ENCODE measurements at places on chromosomes 2 and 18.

DNA sequence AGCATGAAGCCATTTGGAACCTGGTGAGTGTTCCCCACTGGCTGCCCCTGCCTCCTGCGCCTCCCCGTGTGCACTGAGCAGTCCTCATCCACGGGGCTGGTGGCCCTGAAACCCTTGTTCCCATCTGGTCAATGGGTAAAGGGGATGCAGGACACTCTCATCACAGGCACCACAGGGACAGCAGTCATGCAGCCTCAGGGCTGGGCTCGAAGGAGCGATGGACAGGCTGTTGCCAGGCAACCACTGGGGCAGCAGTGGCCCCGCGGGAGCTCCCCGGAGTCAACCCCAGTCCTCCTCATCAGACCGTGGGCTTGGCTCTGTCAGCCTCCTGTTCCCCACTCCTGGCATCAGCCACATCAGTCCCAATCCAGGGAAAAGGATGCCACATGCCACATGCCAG, 509.5 kb downstream of the EIPR1 start:
- no peak for DNase-seq
- H3K4me3 ChIP-seq: no peak overlapping the region
- no peaks in the 10 kb centered on the region for H3K27me3 ChIP-seq
- no peak overlapping the region for H3K27ac ChIP-seq
- no peaks in the 10 kb centered on the region for H3K4me1 ChIP-seq
- H3K36me3 ChIP-seq: no peaks in the 10 kb centered on the region

DNA sequence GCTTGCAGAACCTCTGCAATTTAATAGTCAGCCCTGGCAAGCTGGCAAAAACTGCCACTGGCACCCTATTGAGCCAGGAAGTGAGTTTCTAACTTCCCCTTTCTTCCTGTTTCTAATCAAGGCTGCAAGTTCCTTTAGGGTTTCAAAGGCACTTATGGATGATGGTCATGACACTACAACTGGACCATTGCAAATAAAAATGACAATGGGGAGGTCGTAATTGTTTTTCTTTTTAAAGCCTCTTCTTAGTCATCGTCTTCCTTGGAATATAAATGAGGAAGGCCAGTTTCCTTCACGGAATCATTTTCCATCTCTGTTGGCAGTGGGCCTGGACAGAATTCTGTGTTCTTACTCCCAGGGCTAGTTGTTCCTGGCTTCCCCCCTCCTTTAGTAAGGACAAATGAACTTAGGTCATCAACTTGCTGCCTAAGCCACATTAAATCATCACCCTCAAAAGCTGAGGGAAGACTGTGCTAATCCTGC, 35.8 kb downstream of the SH3RF3 start:
- peaks cover 8% of the 10 kb centered on the region for H3K4me1 ChIP-seq
- H3K27me3 ChIP-seq: no peaks in the 10 kb centered on the region
- H3K36me3 ChIP-seq: no peaks in the 10 kb centered on the region
- DNase-seq: peak; percentile 71
- H3K4me3 ChIP-seq: no peak overlapping the region

DNA sequence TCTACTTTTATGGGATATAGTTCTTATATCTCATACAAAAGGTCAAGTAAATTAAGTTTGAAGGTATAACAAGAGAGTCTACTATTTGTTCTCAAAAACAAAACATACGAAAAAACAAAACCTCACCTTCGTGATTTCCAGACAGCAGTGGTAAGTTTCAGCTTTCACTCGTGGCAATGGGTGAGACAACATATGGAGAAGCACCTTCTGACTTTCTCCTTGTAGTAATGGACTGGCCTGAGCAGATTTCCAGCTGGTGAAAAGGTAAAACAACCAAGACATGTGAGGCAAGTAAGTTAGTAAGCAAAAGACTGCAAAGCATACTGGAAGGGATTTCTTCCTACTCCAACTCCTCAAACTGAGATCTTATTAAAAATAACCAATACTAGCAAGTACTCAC, 39.6 kb downstream of the RTTN start:
- no peaks in the 10 kb centered on the region for H3K4me1 ChIP-seq
- no peak overlapping the region for H3K27ac ChIP-seq
- no peaks in the 10 kb centered on the region for H3K27me3 ChIP-seq

- peaks cover 2% of the 10 kb centered on the region for H3K36me3 ChIP-seq
- DNase-seq: no peak
- no peaks in the 10 kb centered on the region for H3K4me1 ChIP-seq
- H3K27ac ChIP-seq: no peak overlapping the region
- no peak overlapping the region for H3K4me3 ChIP-seq
These were observed 57.8 kb downstream of the AFTPH start for GRCh38 chr2:64581777-64582539.

GRCh38 chr2:215876139-215876936, 137.0 kb downstream of the MREG start:
- H3K36me3 ChIP-seq: no peaks in the 10 kb centered on the region
- peaks cover 1% of the 10 kb centered on the region for H3K4me1 ChIP-seq
- no peak overlapping the region for H3K27ac ChIP-seq

DNA sequence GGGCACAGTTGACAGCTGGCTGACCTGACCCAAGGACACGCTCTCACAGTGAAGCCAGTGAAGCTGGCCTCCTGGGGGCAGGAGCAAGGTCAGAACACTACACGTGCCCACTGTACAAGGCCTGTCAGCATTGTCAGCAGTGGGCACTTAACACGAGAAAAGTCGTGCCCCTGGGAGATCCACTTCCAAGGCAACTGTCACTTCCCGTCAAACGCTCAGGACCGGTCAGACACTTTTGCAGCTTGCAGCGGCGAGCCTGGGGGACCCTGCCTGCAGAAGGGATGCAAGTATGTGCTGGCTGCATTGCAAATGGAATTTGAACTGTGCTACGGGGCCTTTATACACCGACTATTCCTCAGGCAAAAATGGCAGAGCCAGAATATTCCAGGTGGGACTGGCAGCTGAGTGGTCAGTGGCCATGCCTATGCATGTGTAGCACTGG, 176.2 kb downstream of the BCL2 start:
- no peak overlapping the region for H3K27ac ChIP-seq
- H3K4me3 ChIP-seq: no peak overlapping the region

DNA sequence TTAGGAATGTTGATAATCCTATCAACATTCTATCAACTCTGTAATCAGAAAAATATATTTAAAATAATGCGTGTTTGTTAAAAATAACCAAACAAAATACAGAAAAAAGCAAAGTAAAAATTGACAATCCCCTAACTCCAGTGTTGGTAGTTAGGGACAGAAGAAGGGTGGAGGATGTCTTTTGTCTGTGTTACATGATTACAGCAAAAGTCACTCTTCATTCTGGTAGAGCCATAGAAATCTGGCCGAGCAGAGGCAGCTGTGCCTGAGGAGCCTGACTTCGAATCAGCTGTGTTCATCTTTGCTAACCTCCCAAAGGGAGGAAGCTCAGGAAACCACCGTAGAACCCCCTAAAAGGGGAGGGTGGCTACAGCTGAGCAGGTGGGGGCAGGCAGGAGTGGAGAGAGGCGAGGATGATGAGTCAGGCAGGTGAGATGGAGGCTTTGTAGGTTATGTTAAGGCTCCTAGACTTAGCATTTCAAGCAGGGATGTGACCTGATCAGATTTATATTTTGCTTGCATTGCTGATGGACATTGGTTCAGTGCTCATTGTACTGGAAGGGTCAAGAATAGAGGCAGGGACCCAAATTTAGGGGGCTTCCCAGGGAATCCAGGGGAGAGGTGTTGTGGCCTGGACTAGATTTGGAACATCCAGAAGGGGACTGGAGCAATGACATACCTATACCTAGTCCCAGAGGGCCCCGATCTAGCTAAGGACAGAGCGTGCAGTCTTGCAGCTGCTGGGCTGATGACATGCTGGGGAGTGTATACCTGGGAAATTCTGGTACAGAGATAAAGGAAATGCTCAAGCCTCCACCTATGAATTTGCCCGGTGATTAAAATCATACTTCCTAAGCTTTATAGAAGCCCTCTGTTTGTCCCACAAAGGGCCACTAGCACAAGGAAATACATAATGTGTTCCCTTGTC, 95.7 kb downstream of the NEDD4L start:
- H3K4me1 ChIP-seq: no peaks in the 10 kb centered on the region
- H3K4me3 ChIP-seq: no peak overlapping the region
- no peak overlapping the region for H3K27ac ChIP-seq

GRCh38 chr18:47936952-47937351, 6.5 kb upstream of the SMAD2 start:
- DNase-seq: no peak
- no peaks in the 10 kb centered on the region for H3K27me3 ChIP-seq
- no peaks in the 10 kb centered on the region for H3K4me1 ChIP-seq
- H3K27ac ChIP-seq: no peak overlapping the region

DNA sequence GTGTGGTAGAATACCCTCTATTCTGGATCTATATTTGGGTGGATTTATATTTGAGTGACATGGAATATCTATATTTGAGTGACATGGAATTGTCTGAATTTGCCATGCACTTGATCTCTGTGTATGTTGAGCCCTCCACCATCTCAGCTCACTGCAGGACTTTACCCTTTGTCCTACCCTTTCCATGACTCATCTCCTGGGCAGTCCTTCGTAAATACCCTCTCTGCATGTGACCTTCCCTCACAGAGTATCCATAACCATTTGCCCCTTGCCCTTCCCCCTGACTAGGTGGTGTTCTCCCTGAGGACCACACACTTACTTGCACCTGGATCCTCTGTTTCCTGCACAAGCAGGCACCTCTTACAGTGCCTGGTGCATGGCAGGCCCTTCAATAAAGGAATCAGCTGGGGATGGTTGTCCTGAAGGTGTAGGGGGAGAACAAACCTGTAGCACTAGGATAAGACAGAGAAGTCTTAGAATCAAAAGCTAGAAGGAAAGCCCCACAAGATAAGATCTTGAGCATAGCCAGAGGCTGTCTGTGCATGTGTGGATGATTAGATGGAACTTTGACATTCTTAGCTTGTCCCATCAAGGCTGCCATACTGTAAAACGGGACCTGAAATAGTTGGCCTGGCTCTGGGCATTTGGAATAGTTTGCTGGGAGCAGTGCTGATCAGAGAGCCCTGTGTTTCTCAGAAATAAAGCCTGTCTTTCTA, 230.4 kb downstream of the FHOD3 start:
- H3K36me3 ChIP-seq: no peaks in the 10 kb centered on the region
- no peaks in the 10 kb centered on the region for H3K27me3 ChIP-seq
- no peak overlapping the region for H3K27ac ChIP-seq
- no peak overlapping the region for H3K4me3 ChIP-seq
- no peak for DNase-seq

DNA sequence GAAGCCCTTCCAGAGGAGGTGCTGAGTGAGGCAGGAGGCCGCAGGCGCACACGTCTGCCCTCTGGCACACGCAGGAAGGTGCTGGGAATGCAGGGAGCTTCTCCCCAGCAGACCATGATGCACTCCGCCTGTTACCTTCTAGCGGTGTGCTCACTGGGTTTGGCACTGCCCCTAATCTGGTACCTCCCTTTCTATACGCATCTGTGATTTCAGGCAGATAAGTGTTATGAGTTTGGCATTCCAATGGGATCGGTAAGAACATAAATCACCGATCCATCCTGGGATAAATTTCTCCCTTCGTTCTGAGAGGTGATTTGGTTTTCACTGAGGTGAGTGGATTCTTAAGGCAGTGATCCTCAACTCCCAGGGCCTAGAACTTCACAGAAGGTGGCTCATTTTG, 34.6 kb downstream of the ODC1 start:
- no peak overlapping the region for H3K4me3 ChIP-seq
- no peaks in the 10 kb centered on the region for H3K27me3 ChIP-seq
- H3K4me1 ChIP-seq: no peaks in the 10 kb centered on the region
- H3K36me3 ChIP-seq: no peaks in the 10 kb centered on the region
- no peak overlapping the region for H3K27ac ChIP-seq
- no peak for DNase-seq

GRCh38 chr18:37654034-37654433, 88.4 kb upstream of the CELF4 start:
- no peak overlapping the region for H3K4me3 ChIP-seq
- H3K27me3 ChIP-seq: no peaks in the 10 kb centered on the region

DNA sequence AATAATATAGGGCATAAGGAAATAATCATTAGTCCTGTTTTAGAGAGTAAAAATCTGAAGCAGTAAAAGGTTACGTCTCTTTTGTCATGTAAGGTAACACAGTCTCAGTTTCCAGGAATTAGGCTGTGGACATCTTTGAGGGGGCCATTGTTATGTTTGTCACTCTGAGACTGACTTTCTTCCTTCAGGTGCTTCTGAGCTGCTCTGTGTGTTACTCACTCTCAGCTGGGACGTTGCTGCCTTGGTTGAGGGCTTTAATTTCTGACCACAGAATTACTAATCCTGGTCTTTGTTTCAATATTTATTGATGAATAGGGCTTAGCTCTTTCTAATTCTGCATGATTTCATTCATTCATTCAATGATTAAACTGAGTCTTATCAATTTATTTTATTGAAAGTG, 55.9 kb upstream of the SLC38A11 start:
- H3K4me3 ChIP-seq: no peak overlapping the region
- no peak overlapping the region for H3K27ac ChIP-seq
- peaks cover 2% of the 10 kb centered on the region for H3K4me1 ChIP-seq
- no peaks in the 10 kb centered on the region for H3K36me3 ChIP-seq
- no peaks in the 10 kb centered on the region for H3K27me3 ChIP-seq

- no peak overlapping the region for H3K4me3 ChIP-seq
- H3K27ac ChIP-seq: no peak overlapping the region
- H3K36me3 ChIP-seq: no peaks in the 10 kb centered on the region
- H3K27me3 ChIP-seq: no peaks in the 10 kb centered on the region
- H3K4me1 ChIP-seq: no peaks in the 10 kb centered on the region
These were observed 28.2 kb upstream of the EPAS1 start for GRCh38 chr2:46269001-46269400.

DNA sequence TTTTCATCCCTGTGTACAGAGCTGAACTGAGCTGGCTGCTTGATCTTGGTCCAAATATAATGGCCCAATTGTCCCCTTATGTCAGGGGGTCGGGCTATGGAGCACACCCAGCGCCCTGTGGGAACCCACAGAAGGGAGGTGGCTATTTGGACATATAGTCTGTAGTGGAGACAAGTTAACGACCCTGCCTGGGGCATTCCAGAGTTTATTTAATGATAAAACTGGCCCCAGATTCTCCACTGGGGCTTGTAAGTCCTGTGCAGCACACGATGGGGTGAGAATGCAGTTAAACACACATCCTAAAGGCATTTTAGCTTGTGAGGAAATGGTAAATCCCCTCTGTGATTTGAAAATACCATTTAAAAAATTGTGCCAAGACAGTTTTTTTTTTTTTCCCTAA, 72.9 kb downstream of the QPCT start:
- H3K4me1 ChIP-seq: peaks cover 2% of the 10 kb centered on the region
- H3K27ac ChIP-seq: no peak overlapping the region
- no peak overlapping the region for H3K4me3 ChIP-seq
- no peaks in the 10 kb centered on the region for H3K27me3 ChIP-seq

All from aorta (tissue), 5 donors.